ENCODE measurements at places on chromosomes 2 and 18. TPM values are rescaled to one million over a fixed set of nuclear protein-coding genes. Genes with fewer than 3 reads are reported as not detected.

Gene SLC25A12
- 23.0 TPM for total RNA-seq

Gene GAREM1
- not detected for total RNA-seq

Gene GREB1L
- not detected for total RNA-seq

Gene HOXD9
- not detected for total RNA-seq

Gene GPR55
- 0.26 TPM for total RNA-seq

Gene GPR155
- 3.6 TPM for total RNA-seq

Gene SNORC
- 1.5 TPM for total RNA-seq

Gene GPR35
- 7.6 TPM for total RNA-seq

Gene MYO5B
- total RNA-seq: not detected

Gene SH2D6
- 0.81 TPM for total RNA-seq

Gene RAB3GAP1
- total RNA-seq: 11.4 TPM

Gene CREG2
- total RNA-seq: not detected

Gene EPC2
- total RNA-seq: 27.1 TPM

Gene CNTNAP5
- not detected for total RNA-seq

Gene CDH2
- total RNA-seq: not detected

Gene SMYD1
- total RNA-seq: not detected

Gene CDK5R2
- total RNA-seq: not detected

Gene CXCR4
- 72.1 TPM for total RNA-seq

Gene SIX3
- not detected for total RNA-seq

Gene SERPINB10
- 5.1 TPM for total RNA-seq

Gene IMPACT
- 6.6 TPM for total RNA-seq

Gene IL1R1
- 0.86 TPM for total RNA-seq

Gene CYP27A1
- not detected for total RNA-seq

Data from natural killer cell treated with Interleukin-12 subunit alpha and Interleukin-12 subunit beta and Interleukin-15 and Interleukin-18, amount 100 ng/mL, for 72 hours (primary cell).